ENCODE measurements at places on chromosomes 4 and X. TPM values are rescaled to one million over a fixed set of nuclear protein-coding genes. Genes with fewer than 3 reads are reported as not detected.

Gene PAK3
- 0.65 TPM for total RNA-seq

Gene MAGEB4
- not detected for total RNA-seq

Gene SHOX
- not detected for total RNA-seq

Gene ADH1B
- under 0.01 TPM for total RNA-seq
